Suppressor macrophage (primary cell): ENCODE measurements at places on chromosomes 2 and 18.
A peak's percentile ranks its signal among the peaks of the same experiment; 100 is the strongest.

- no peak for DNase-seq
Measured at GRCh38 chr2:111537078-111537655, 346.8 kb downstream of the ANAPC1 start.

GRCh38 chr18:63545000-63545399 lies 2.8 kb downstream of the SERPINB12 start:
- no peak for DNase-seq

DNA sequence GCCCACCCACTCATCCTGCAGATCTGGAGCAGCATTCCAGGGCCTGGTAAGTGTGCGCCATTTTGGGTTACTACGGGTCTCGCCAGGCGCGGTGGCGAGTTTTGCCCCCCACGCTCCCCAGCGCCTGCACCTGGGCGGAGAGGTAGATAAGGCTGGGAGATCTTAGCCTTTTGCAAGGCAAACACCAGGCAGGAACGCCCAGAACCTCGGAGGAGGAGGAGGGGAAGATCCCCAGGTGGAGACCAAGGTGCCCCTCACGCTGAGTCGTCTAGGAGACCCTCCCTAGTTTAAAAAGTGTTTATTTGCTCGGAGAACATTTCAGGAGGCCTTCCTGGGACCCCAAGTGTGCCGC lies 365 bp upstream of the RAMP1 start:
- DNase-seq = no peak

GRCh38 chr2:222563936-222564335 lies 92.0 kb downstream of the FARSB start:
- DNase-seq = no peak

- no peak for DNase-seq
Measured at GRCh38 chr2:220748875-220749479, 823.1 kb downstream of the EPHA4 start.

GRCh38 chr2:216698895-216699294 lies 3.5 kb upstream of the IGFBP5 start:
- peak; percentile 62 for DNase-seq

DNA sequence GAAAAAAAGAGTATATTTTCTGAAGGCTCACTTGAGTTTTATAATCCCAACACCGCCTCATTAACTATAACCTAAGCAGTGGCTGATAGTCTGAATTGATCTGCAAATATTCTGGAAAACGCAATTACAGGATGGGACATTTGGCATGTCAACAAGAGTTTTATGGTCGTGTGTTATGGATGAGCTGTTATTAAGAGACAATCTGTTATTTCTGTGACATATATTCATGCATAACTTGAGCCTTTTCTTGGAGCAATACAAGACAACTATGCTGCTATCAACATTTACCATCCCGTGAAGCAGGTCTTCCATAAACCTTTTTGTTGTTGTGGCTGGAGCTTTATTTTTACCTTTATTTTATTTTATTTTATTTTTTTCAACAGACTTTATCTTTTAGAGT lies 164.4 kb downstream of the SCG2 start:
- DNase-seq = no peak

- no peak for DNase-seq
Measured at GRCh38 chr2:222698276-222698675, 26.8 kb downstream of the MOGAT1 start.

GRCh38 chr2:21020031-21020667 lies 23.7 kb downstream of the APOB start:
- no peak for DNase-seq

GRCh38 chr2:173412628-173413027 lies 58.0 kb downstream of the CDCA7 start:
- DNase-seq = no peak
